Naive thymus-derived CD4-positive, alpha-beta T cell (primary cell): ENCODE measurements at places on chromosomes 2 and 18. TPM values are rescaled to one million over a fixed set of nuclear protein-coding genes. Genes with fewer than 3 reads are reported as not detected.

- no peak for DNase-seq
Observed at GRCh38 chr2:26652361-26653041, 11.3 kb upstream of the CIB4 start.

Gene DPYSL5
- not detected for polyA plus RNA-seq

DNA sequence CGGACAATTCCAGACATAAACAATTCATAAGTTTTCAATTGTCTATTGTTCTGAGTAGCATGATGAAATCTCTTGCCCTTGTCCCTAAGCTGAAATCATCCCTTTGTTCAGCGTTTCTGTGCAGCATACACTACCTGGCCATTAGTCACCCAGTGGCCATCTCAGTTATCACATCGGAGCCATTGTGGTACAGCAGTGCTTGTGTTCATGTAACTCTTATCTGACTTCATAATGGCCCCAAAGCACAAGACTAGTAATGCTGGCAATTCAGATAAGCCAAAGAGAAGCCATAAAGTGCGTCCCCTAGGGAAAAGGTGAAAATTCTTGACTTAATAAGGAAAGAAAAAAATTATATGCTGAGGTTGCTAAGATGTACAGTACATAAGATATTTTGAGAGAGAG lies 127.2 kb downstream of the FHOD3 start:
- DNase-seq, result no peak

DNA sequence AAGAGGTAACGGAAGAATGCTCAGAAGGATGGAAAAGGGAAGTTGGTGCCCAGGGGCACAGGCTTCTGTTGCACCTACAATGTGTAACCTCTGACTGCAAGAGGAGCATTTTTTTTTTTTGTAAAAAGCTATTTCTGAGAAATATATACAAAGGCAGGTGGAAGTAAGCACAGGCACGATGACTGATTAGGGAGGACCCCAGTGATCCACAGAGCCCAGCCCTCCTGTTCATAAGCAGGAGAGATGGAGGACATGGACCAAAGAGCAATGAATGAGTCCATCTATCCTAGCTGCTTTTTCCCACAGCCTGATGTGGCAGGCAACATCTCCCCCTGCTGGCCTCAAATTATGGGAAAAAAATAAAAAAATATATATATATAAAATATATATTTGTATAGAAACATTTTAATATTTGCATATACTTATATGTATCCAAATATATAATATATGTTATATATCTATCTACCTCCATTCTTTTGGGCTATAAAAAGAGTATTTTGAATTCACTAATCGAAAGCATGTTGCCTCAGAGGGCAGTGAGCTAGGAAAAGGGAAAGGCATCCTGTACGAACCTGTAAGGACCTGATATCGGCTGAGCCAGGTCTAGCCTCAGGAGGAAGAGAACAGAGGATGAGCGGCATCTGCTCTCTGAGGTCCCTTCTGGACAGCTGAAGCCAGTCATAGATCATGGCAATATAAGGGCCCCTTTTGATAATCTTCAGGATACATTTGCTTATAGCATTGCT lies 166.0 kb upstream of the STK17B start:
- peak; percentile 19 for DNase-seq

DNA sequence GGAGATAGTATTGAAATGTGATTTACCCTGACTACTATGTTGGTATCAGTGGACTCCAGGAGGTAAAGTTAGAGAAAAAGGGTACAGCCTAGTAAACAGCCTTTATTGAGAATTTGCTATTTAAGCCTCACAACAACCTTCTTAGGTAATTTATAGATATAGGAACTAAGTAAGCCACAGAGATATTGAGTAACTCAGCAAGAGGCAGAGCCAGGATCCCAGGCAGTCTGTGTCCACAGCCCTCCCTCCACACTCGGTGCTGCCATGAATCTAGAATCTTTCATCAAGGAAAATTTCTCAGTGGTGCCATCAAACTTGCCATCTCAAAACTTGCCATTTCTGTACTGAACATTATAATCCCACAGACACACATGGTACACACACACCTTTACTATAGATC lies 170.9 kb downstream of the CAPN13 start:
- no peak for DNase-seq

Gene IL36B
- polyA plus RNA-seq, result not detected

DNA sequence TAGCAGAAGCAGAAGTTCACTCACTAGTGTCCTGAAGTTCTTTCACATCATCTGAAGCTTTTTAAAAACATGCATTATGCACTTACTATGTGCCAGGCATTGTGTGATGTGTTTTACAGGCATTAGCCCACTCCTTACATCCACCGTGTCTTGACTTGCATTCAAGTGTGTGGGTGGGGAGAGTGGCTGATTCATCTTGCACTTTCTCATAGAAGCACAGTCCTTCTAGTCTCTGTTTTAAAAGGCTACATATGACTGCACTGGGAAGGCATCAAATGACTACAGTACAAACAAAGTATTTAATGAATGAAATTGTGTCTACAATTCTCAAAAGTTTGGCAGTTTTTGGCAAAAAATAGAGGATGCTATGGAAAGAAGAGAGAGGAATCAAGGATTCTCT lies 21.6 kb upstream of the DSC3 start:
- no peak for DNase-seq

DNA sequence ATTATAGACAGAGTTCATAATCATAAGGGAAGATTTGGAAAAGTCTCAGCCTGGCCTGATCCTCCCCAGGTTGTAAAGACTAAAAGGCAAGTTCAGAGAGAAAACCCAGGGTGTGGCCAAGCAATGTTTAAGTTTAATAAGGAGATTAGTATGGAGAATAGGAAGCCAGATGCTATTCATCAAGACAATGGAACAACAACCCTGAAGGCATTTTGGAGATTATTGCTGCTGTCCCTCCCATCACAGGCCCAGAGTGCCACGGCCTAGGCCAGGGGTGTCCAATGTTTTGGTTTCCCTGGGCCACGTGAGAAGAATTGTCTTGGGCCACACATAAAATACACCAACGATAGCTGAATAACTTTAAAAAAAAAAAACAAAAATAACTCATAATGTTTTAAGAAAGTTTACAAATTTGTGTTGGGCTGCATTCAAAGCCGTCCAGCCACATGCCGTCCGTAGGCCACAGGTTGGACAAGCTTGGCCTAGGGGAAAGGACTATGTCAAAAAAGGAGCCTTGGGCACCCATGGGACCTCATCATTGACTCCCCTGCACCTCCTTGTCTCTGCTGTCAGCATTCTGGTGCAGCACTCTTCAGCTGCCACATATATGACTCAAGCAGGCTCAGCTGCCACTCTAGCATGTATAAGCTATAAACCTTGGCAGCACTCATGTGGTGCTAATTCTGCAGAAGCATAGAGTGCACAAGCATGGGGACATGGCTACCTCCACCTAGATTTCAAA lies 20.8 kb downstream of the DPP4 start:
- no peak for DNase-seq
